ENCODE measurements at places on chromosomes 7 and 10. TPM values are rescaled to one million over a fixed set of nuclear protein-coding genes. Genes with fewer than 3 reads are reported as not detected.

GRCh38 chr10:48358162-48358561, 51.7 kb downstream of the MAPK8 start:
- H3K27me3 ChIP-seq: no peaks in the 10 kb centered on the region
- H3K4me3 ChIP-seq: no peak overlapping the region
- no peak for DNase-seq
- peaks cover 6% of the 10 kb centered on the region for H3K4me1 ChIP-seq
- no peak overlapping the region for H3K27ac ChIP-seq
- no peaks in the 10 kb centered on the region for H3K36me3 ChIP-seq

DNA sequence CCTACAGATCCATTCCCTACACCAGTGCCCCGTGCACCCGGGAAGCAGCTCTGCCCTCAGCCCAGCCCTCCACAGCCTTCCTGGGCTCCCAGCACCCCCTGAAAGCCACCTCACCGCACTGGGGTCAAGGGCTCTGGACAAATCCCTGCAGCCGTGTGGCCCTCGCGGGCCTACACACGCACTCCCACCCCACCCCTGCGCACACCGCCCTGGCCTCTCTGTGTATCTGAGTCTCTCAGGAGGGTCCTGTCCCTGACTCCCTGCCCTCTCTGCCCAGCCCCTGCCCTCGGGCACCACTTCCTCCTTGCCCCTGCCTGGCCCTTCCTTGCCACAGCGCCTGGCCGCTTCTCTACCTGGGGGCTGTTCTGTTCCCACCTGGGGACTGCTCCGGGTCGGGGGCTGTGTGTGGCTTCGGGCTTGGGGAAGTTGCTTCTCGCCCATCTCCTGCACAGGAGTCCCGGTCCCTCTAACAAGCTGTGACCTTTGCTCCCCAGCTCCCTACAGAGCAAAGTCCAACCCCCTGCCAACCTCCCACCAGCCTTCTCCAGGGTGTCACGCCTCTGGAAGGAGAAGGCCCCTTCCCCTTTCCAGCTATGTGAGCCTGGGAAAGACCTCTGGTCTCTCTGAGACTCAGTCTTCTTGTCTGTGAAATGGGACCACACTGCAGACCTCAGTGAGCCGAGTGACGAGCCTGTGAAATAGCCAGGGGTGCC, 1.5 kb downstream of the TMEM184A start:
- DNase-seq: no peak
- no peaks in the 10 kb centered on the region for H3K4me1 ChIP-seq
- H3K4me3 ChIP-seq: no peak overlapping the region
- H3K27ac ChIP-seq: no peak overlapping the region
- H3K27me3 ChIP-seq: peaks cover 10% of the 10 kb centered on the region

- no peak overlapping the region for H3K27ac ChIP-seq
- H3K27me3 ChIP-seq: no peaks in the 10 kb centered on the region
- no peaks in the 10 kb centered on the region for H3K4me1 ChIP-seq
- H3K4me3 ChIP-seq: no peak overlapping the region
- H3K36me3 ChIP-seq: no peaks in the 10 kb centered on the region
- DNase-seq: no peak
Measured at GRCh38 chr7:34081935-34082334, 176.6 kb downstream of the BMPER start.

- H3K36me3 ChIP-seq: no peaks in the 10 kb centered on the region
- DNase-seq: peak; percentile 84
- no peak overlapping the region for H3K4me3 ChIP-seq
- peaks cover 15% of the 10 kb centered on the region for H3K4me1 ChIP-seq
- H3K27me3 ChIP-seq: peaks cover 49% of the 10 kb centered on the region
Measured at GRCh38 chr10:70461397-70462348, 16.9 kb upstream of the PALD1 start.

- no peak overlapping the region for H3K4me3 ChIP-seq
- H3K36me3 ChIP-seq: no peaks in the 10 kb centered on the region
- DNase-seq: no peak
- no peak overlapping the region for H3K27ac ChIP-seq
- no peaks in the 10 kb centered on the region for H3K27me3 ChIP-seq
Measured at GRCh38 chr10:83636826-83637225, 502.5 kb upstream of the GHITM start.

Gene TMEM196
- total RNA-seq: not detected

Gene VGF
- total RNA-seq: 5.7 TPM

Data from K562 (cell line).